T-cell (primary cell): ENCODE measurements at places on chromosomes 5 and 9.

- no peak for DNase-seq
Observed at GRCh38 chr5:53318303-53318702, 162.1 kb upstream of the FST start.

DNA sequence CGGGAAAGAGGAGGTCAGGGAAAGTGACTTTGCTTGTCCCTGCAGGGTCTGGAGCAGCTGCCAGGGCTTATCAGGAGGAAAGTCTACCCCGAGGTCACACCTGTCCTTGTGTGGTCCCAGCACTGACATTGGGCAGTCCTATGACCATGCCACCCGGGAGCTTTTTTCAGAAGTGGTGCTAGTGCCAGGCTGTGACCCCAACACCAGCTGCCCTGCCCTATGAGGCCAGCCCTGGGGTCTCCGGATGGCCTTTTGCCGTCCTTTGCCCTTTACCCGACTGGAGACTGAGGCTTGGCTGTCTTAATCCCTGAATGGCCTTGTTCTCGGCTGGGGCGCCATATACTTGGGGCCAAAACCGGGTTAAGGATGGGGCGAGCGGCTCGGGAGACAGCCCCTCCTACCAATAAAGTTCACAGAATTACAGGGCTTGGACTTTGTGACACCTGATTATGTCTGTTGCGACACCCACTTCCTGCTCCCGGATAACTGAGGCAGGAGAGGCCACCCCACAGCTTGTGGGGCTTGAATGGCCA lies 22.2 kb upstream of the SLC9A3 start:
- DNase-seq: no peak

GRCh38 chr5:80711938-80712337 lies 57.2 kb upstream of the DHFR start:
- DNase-seq: no peak

GRCh38 chr9:2317591-2317990 lies 302.4 kb downstream of the SMARCA2 start:
- DNase-seq: no peak

DNA sequence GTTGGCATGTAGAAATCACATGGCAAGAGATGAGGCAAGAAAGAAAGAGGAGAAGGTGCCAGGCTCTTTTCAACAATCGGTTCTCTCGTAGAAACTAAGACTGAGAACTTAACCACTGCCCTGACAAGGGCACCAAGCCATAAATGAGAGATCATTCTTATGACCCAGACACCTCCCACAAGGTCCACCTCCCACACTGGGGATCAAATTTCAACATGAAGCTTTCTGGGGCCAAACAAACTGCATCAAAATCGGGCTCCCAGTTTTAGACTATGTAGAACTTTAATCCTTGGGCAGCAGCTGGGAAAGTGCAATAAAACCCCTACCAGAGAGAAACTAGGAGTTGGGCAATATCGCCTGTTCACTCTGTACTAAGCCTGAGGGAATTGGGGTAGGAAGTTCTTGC lies 150.2 kb upstream of the CCDC152 start:
- DNase-seq: no peak

- no peak for DNase-seq
Observed at GRCh38 chr9:103757062-103757461, 337.0 kb upstream of the SMC2 start.

DNA sequence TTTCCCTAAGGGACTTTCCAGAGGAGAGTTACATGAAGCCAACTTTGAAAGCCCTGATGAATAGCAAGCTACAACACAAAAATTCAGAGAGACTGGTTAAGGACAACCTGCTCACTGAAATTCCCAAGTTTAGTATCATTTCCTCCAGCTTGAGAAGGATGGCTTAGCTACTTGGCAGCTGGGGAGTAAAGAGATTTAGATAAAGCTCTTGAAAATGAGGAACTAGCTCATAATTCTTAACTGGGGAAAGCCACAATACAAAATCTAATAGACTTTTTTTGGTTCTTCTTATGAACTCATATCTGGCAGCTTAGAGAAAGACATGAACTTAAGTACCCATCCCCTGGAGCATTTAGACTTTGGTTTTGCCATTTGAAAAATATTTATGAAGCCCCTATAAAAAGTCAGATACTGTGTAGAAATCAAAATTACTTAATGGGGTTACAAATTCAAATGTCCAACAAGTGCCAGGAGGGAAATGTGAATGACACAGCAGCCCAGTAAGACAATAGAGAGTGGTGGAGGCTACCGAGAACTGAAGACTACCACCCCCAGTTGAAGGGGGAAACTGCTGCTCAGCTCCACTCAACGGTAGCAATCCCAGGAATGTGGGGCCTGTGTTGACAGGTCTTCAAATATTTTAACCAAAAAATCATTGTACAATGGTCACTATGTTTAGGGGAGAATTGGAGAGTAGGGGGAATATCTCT lies 79.4 kb upstream of the ADRB2 start:
- DNase-seq: no peak

GRCh38 chr5:10355071-10355889 lies 1.8 kb downstream of the MARCHF6 start:
- no peak for DNase-seq

DNA sequence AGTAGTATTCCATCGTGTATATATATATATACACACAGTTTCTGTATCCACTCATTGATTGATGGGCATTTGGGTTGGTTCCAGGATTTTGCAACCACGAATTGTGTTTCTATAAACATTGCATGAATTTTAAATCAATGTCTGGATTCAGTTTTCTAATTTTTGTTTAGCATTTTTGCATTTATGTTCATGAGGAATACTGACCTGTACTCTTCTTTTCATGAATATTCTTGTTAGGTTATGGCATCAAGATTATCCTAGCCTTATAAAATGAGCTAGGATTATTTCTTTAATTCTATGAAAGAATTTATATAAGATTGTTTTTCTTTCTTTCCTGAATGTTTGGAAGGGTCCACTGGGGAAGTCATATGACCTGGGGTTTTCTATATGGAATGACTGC lies 35.3 kb upstream of the TMEM215 start:
- no peak for DNase-seq

DNA sequence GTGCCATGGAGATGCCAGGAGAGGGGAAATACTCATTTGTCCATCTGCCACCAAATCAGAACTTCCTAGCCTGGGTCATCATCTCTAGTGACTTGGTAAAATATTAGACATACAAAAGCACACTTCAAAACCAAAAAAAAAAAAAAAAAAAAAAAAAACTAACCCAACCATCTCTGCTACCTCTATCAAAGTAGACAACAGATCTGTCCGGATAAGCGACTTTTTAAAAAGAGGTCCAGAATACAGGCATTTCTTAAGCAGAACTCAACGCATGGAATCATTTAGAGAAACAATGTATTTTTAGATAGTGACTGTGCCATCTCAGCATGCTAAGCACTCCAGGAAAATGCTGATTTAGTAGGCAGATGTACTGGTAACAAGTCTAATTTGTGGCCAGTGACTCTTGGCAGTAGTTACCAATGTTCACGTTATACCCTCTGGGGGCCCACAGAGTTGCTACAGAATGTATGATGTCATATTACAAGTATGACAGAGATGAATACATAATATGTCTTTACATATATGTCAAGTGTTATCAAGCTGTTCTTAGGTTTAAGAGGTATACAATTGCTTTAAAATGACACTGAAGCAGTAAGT lies 107.8 kb downstream of the SMIM23 start:
- DNase-seq: no peak

- DNase-seq: no peak
Observed at GRCh38 chr9:75754080-75754479, 136.4 kb upstream of the PCSK5 start.

GRCh38 chr5:179345183-179345432 lies 153 bp downstream of the ADAMTS2 start:
- no peak for DNase-seq

DNA sequence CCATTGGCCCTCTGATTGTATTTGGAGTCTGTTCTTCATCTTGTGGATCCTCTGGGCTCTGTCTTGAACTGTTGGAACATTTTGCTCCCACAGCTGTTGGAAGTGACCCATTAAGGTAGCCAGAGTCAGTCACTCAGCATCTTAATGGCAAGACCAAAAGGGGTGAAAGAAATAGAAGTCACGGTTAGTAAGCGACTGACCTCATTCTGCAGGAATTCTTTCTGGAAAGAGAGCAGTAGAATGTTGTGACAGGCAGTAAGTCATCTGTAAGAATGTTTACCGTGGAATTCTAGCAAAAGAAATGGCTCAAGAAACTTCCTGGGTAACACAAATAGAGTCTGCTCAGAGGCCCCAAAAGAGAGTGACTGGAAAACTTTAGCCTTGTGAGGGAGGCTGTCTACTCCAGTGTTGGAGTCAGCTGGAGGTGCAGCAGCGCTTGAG lies 28.6 kb upstream of the TNC start:
- no peak for DNase-seq

- DNase-seq: no peak
Observed at GRCh38 chr5:165349735-165350134, 1844.3 kb downstream of the MAT2B start.

GRCh38 chr9:18437315-18438201 lies 36.4 kb upstream of the ADAMTSL1 start:
- DNase-seq: no peak

DNA sequence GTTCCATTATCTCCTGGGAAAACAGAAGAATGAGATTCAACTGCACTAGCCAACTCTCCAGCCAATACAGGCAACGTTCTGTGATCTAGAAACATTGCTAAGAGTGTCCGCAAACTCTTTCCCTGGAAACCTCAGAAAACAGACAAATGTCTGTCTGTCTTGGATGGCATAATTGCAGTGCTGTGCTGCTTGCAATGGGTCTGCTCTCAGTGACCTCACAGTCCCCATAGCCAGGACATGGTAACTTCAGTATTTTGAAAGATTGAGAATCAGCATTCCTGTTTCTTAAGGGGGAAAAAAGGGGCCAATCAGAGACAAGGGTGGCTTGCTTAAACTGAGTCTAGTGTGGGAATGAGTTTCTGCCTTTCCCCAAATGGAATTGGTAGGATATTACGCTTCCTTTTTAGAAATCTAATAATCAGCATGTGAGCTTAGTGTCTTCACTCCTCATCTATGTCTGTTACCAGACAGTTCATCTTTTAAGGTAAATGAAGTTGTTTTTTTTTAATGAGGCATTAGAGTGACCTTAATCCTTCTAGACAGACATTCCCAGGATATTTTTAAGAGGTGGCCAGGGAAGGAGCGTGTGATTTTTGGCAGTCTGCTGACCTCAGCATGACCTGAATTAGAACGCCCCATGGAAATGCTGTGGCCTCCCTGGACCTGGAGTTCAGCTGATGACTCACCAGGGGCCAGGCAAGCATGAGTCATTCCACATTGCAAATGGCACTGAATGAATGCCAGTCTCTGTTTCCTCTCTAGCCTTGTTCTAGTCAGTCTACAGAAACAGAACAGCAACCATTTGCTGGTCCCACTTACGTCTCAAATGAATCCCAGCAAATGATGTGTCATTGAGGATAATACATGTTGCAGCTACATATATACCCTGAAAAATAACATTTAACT lies 210.2 kb upstream of the ACTBL2 start:
- no peak for DNase-seq

- DNase-seq: no peak
Observed at GRCh38 chr5:54443270-54443669, 12.2 kb upstream of the HSPB3 start.

GRCh38 chr9:91131433-91131839 lies 230.3 kb downstream of the AUH start:
- peak; percentile 49 for DNase-seq

GRCh38 chr5:61251874-61252642 lies 80.0 kb upstream of the ZSWIM6 start:
- DNase-seq: no peak

DNA sequence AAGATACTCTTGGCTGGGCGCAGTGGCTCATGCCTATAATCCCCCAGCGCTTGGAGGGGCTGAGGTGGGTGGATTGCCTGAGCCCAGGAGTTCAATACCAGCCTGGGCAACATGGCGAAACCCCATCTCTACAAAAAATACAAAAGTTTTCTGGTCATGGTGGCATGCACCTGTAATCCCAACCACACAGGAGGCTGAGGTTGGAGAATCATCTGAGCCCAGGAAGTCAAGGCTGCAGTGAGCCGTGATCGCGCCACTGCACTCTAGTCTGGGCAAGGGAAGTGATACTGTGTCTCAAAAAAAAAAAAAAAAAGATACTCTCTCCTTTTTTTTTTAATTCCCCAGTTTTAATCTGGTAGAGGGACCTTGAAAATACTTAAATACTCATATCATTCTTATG lies 15.0 kb downstream of the ANKRD33B start:
- no peak for DNase-seq

- DNase-seq: no peak
Observed at GRCh38 chr5:150561192-150561512, 53.2 kb downstream of the NDST1 start.

GRCh38 chr5:33579152-33579551 lies 138.4 kb downstream of the TARS1 start:
- no peak for DNase-seq

- DNase-seq: no peak
Observed at GRCh38 chr9:114207034-114207810, 51.9 kb downstream of the COL27A1 start.

DNA sequence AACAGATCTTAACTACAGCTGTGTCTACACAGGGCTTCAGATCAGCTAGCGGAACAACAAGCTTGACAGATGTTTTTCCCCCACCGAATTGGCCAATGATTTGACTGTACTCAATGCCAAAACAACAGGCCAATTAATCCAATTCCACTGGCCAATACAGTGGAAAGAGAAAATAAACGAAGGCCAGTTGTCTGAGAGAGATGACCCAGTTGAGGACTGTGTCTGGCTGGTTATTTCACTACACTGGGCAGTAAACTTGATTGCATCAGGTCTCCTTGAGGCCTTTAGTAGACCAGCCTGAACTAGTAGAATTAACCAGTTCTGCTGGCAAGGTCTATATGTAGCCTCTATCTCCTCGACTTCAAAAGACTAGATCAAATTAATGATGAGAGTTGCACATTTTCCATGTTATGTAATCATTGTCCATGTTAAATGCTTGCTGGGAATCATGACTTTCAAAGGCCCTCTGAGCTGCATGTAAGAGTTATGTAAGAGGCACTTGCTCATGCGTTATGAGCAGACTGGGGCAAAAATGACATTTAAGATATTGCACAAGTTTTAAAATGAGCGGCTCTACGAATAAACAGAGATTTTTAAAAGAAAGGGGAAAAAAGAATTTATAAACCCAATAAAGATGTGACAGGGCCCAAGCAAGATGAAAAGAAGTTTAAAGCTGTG lies 28.3 kb downstream of the SMIM23 start:
- DNase-seq: no peak

GRCh38 chr5:126871441-126871840 lies 94.5 kb downstream of the LMNB1 start:
- no peak for DNase-seq

DNA sequence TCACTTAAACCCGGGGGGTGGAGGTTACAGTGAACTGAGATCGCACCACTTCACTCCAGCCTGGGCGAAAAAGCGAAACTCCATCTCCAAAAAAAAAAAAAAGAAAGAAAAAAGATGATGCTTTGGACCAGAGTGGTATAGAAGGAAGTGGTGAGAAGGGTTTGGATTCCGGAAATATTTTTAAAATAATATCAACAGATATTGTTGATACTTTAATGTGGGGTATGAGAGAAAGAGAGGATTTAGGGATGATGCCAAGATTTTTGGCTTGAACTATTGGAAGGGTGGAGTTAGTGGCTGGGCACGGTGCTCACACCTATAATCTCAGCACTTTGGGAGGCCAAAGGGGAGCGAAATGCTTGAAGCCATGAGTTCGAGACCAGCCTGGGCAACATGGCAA lies 49.6 kb upstream of the PLIN2 start:
- DNase-seq: no peak
